Stimulated activated CD4-positive, alpha-beta T cell treated with anti-CD3 and anti-CD28 coated beads, Interleukin-4, amount 100 ng/mL, for 24 hours (primary cell): ENCODE measurements at places on chromosomes 5 and 9.
A peak's percentile ranks its signal among the peaks of the same experiment; 100 is the strongest.

DNA sequence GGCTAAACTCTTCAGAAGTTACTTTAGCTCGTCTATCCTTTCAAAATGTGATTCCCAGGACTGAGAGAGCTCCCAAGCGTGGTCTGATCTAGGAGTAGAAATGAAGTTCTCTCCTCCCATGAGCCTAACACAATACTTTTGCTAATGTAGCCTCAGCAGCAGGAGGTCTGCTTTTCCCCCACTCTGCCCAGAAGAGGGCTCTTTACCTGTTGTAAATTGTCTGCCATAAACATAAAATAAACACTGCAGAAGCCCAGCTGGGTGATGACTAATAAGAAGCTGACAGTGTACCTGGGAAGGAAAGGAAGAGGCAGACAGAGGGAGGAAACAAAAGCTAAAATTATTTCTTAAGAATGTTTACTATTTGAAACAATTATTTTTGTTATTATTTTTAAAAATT, 15.4 kb downstream of the SLC36A3 start:
- no peak for DNase-seq

DNA sequence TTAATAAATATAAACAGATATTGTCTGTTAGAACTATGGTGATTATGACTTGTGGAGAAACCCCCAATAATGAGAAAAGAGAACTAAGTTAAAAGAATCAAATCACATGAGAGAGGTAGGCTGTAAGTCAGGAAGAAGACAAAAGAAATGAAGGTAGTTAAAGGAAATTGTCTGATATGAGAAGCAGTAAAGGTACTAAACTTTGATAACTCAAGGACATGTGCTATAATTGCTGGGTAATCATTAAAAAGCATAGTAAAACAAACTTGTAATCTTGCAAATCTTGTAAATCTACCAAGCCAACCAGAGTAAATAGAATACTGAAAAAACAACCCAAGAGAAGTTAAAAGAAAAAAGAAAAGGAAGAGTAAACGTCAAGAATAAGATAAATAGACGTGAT, 207.0 kb upstream of the CTNND2 start:
- no peak for DNase-seq

GRCh38 chr5:68918306-68918705, 175.5 kb upstream of the SLC30A5 start:
- no peak for DNase-seq

DNA sequence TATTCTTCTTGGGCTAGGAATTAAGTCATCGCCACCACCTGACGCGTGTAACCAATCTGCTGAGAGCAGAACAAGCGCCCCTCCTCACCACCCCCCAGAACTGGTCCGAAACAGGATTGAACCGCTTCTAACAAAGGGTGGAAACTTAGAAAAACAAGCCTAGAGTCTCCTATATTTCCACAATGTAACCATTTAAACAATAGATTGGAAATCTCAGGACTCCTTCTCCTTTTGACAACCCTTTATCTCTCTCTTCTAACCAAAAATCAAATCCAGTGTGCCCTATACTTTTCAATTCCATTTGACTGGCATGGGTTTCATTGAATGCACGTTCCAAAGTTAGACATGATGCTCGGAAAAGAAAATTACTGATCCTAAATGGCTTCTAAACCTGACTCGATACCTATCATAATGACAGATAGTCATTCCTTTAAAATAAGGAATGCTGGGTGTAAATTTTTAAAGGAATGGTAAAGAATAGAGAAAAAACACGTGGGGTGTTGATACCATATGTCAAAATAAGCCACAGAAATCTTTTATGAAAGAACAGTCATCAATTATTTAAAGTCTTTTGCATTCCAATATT, 1.2 kb downstream of the ARRDC3 start:
- peak; percentile 80 for DNase-seq

DNA sequence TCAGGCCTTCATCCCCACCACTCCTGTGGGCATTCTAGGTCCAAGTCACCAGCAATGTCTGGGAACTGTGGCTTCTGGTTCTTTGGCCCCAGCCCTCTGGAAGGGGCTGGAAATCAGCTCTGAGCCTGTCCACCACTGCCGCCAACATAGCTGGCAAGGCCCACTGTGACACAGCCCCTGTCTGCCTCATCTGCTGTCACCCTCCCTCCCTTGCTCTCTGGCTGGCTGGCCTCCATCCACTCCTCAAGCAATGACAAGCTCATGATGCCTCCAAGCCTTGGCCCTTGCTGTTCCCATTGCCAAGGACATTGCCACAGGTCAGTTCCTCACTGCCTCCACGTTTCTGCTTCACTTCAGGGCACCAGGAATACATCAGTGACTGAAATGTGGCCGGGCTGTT, 93.7 kb downstream of the LHX2 start:
- DNase-seq: no peak

- peak; percentile 15 for DNase-seq
Observed at GRCh38 chr9:21028466-21028865, 3.0 kb downstream of the HACD4 start.

DNA sequence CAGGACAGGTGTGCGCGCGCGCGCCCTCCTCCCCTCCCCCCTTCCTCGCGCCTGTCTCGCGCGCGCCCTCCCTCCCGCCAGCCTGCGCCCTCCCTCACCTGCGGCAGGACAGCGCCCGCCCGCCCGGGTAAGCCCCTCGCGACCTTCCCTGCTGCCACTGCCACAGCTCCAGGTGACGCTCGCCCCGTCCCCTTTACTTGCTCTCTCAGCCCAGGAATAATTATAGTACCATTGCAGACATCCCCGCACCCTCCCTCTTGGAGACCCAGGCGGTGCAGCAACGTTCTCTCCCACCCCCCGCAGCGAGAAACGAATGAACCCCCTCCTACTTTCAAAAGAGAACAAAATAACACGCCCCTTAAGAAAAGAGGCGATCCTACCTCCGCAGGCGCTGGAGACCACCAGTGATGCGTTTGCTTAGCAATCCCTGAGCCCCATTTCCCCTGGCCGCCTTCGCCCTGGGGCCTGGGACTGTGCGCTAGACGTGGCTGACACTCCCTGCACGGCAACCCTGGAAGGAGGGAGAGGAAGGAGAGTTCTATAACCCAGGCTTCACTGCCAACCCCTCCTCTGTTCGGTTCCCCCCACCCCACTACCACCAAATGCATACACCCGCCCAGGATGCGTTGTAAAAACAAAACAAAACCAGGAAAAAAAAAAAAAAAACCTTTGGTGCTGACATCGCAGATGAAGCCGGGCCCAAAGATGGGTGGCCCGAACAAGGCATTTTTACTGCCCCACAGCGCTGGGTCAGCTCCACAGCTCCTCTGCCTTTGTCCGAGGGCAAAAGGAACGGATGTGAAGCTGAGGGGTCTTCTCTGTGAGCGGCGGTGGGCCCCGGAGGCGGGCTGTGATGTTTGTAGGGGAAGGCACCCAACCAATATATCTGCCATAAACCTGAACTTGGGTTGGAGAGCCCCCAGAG, 5.6 kb upstream of the PURA start:
- DNase-seq: peak; percentile 76
